ENCODE measurements at places on chromosomes 6 and 20. TPM values are rescaled to one million over a fixed set of nuclear protein-coding genes. Genes with fewer than 3 reads are reported as not detected.

GRCh38 chr20:16551607-16552006, 21.6 kb downstream of the KIF16B start:
- no peak overlapping the region for H3K27ac ChIP-seq
- H3K4me3 ChIP-seq: no peak overlapping the region

- H3K4me1 ChIP-seq: peaks cover 5% of the 10 kb centered on the region
- H3K4me3 ChIP-seq: no peak overlapping the region
These were observed 33.9 kb downstream of the JAG1 start for GRCh38 chr20:10639737-10640556.

The TREM1 gene
- not detected for total RNA-seq

The DAAM2 gene
- total RNA-seq: not detected

DNA sequence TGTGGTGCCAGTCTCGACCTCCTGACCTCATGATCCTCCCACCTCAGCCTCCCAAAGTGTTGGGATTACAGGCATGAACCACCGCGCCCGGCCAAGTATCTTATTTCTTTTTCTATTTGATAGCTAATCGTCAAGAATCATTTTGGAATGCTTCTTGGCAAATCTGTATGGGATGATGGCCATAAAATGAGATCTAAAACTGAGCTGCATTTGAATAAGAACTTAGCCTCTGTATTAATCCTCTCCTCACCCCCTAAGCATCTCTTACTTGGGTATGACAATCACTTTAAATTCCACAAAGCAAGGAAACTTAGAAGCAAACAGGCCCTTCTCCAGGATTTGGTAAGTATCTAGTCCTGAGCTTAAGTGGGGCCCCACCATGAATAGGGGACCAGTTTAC, 108.9 kb upstream of the BTBD3 start:
- H3K4me3 ChIP-seq: no peak overlapping the region
- H3K36me3 ChIP-seq: no peaks in the 10 kb centered on the region
- no peaks in the 10 kb centered on the region for H3K27me3 ChIP-seq
- no peaks in the 10 kb centered on the region for H3K4me1 ChIP-seq
- DNase-seq: no peak
- H3K27ac ChIP-seq: no peak overlapping the region

GRCh38 chr6:124907596-124907995, 54.6 kb upstream of the RNF217 start:
- H3K27me3 ChIP-seq: no peaks in the 10 kb centered on the region
- no peak overlapping the region for H3K27ac ChIP-seq
- DNase-seq: no peak
- no peaks in the 10 kb centered on the region for H3K4me1 ChIP-seq
- no peak overlapping the region for H3K4me3 ChIP-seq

DNA sequence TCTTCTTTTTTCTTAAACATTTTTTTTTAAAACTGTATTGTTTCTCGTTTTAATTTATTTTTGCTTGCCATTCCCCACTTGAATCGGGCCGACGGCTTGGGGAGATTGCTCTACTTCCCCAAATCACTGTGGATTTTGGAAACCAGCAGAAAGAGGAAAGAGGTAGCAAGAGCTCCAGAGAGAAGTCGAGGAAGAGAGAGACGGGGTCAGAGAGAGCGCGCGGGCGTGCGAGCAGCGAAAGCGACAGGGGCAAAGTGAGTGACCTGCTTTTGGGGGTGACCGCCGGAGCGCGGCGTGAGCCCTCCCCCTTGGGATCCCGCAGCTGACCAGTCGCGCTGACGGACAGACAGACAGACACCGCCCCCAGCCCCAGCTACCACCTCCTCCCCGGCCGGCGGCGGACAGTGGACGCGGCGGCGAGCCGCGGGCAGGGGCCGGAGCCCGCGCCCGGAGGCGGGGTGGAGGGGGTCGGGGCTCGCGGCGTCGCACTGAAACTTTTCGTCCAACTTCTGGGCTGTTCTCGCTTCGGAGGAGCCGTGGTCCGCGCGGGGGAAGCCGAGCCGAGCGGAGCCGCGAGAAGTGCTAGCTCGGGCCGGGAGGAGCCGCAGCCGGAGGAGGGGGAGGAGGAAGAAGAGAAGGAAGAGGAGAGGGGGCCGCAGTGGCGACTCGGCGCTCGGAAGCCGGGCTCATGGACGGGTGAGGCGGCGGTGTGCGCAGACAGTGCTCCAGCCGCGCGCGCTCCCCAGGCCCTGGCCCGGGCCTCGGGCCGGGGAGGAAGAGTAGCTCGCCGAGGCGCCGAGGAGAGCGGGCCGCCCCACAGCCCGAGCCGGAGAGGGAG, 580 bp downstream of the VEGFA start:
- no peaks in the 10 kb centered on the region for H3K36me3 ChIP-seq
- H3K4me1 ChIP-seq: peaks cover 38% of the 10 kb centered on the region
- peak overlapping the region; percentile 77 for H3K27ac ChIP-seq
- peak overlapping the region; percentile 78 for H3K4me3 ChIP-seq
- peak; percentile 84 for DNase-seq
- H3K27me3 ChIP-seq: no peaks in the 10 kb centered on the region

DNA sequence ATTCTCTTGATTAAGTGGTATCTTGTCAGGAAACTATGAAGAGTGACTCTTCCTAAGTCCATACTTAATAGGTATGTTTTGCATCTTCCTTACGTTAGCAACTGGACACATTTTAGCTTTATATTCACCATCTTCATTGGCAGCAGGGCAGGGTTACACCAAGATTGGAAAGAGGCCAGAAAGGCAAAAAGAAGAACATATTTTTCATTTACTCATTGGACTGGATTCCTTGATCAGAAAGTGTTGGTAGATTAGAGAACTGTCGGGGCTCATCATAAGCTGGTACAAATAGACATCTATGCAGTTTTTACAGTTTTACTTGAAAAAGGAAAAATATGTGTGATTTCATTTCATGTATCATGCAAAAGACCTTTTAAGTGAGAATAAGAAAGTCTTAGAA, 464.9 kb downstream of the LMBRD1 start:
- no peaks in the 10 kb centered on the region for H3K27me3 ChIP-seq
- no peak overlapping the region for H3K4me3 ChIP-seq
- no peaks in the 10 kb centered on the region for H3K4me1 ChIP-seq
- H3K36me3 ChIP-seq: no peaks in the 10 kb centered on the region
- no peak for DNase-seq
- no peak overlapping the region for H3K27ac ChIP-seq

The GSS gene
- 36.9 TPM for total RNA-seq

DNA sequence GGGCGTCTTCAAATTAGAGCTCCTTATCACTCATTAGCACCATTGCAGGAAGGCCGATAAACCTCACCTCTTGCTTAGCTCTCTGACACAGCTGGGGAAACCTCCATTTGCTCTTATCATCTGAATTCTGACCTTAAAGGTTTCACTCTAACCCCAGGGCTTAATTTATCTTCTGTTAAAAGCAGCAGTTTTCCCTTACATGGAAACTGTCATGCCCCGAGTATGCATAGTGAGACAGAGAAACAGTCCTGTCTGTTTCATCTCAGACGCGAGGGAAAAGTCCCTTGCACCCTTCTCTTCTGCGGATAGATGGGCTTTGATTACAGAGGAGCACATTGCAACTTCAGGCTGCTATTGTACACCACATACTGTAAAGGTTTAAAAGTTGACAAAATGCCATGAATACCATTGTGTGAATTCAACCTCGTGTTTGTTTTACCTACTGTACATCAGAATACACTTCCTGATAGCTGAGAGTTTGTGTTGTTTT, 191.5 kb upstream of the BMP2 start:
- H3K27ac ChIP-seq: no peak overlapping the region
- no peak for DNase-seq
- no peaks in the 10 kb centered on the region for H3K36me3 ChIP-seq
- H3K27me3 ChIP-seq: no peaks in the 10 kb centered on the region
- H3K4me3 ChIP-seq: no peak overlapping the region

The HCK gene
- 16.9 TPM for total RNA-seq

DNA sequence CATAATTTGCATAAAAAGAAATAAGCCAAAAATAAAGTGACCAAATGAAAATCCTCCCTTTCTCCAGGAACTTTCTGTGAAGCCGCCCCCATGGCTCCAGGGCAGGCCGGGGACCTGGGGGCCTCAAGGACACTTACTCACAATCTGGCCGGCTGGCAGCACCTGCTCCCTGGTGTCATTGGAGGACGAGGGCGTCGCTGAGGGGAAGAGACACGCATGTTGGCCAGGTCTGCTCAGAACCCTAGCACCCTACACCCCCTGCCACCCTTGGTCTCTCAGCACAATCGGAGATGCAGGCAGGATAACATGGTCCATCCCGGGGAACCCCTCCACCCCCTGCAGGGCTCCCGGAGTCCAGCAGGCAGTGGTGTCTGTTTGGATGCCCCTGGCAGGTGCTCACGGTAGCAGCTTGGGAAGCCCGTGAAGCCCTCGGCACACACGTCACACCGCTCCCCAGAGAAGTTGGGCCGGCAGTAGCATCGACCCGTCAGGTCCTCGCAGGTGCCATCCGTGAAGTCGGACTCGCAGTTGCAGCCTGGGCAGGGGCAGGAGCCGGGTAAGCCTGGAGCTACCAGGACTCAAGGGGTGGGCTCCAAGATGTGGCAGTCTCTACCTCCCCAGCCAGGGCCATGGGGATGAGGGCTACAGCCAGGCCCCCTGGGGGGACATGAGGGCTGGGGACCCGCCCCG, 21.3 kb downstream of the LAMA5 start:
- no peak overlapping the region for H3K4me3 ChIP-seq
- H3K27me3 ChIP-seq: no peaks in the 10 kb centered on the region
- H3K27ac ChIP-seq: no peak overlapping the region
- DNase-seq: no peak
- H3K4me1 ChIP-seq: no peaks in the 10 kb centered on the region

DNA sequence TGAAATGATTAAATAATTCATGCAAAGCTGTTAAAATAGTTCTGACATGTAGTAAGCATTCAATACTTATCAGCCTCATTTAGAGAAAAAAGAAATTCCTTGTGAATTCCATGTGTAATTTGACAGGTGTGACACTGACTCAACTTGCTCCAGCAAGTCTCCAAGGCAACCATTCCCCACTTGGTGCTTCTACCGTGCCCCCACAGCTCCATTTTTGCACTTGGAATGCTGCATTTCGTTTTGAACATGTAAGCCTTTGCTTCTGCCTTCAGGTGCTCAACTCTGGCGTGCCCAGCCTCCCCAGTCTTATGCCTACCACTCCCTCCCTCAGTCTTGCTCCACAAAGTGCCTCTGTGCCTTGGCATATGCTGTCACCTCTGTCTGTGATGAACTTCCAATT, 760.6 kb upstream of the CHD6 start:
- DNase-seq: no peak

DNA sequence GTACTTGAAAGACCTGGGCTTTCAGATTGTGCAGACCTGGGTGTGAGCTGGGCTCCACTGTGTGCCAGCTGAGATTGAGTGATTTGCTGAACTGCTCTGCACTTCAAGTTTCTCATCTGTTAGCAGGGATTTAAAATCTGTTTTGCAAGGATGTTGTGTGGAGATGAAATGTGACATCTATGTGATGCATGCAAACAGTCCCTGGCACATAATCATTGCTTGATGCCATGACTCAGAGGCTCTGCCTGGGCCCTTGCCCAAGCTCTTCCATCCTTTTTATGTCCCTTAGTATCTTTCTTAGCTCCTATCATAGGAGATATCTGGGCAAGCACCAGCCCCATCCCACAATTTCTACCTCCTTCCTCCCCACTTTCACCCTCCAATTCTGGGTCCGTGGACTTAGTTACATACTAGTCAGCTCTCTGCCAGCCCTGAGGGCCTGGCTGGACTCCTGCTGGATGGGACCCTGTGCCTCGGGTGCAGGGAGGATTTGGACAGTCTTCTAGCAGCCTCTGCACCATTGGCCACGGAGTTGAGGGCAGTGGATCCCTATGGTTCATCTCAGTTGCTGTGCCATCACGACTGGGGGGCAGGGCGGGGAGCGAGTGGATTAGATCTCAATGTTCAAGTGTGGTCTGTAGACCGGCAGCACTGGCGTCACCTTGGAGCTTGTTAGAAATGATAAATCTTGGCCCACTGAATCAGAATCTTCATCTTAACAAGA, 103.6 kb downstream of the MAP3K7 start:
- DNase-seq: no peak
- no peak overlapping the region for H3K27ac ChIP-seq
- peaks cover 5% of the 10 kb centered on the region for H3K4me1 ChIP-seq
- H3K4me3 ChIP-seq: no peak overlapping the region
- H3K36me3 ChIP-seq: no peaks in the 10 kb centered on the region

- no peak overlapping the region for H3K27ac ChIP-seq
These were observed 527.8 kb upstream of the FLRT3 start for GRCh38 chr20:14865169-14865568.

GRCh38 chr6:144346719-144347447, 61.7 kb downstream of the UTRN start:
- no peak for DNase-seq
- no peaks in the 10 kb centered on the region for H3K36me3 ChIP-seq
- H3K4me1 ChIP-seq: peaks cover 50% of the 10 kb centered on the region
- H3K4me3 ChIP-seq: no peak overlapping the region

The ENPP1 gene
- 1.1 TPM for total RNA-seq

The CUTA gene
- 223 TPM for total RNA-seq

GRCh38 chr20:34557936-34558319, 590 bp upstream of the MAP1LC3A start:
- H3K27ac ChIP-seq: no peak overlapping the region
- peak overlapping the region; percentile 70 for H3K4me3 ChIP-seq
- H3K4me1 ChIP-seq: peaks cover 4% of the 10 kb centered on the region
- no peaks in the 10 kb centered on the region for H3K27me3 ChIP-seq

DNA sequence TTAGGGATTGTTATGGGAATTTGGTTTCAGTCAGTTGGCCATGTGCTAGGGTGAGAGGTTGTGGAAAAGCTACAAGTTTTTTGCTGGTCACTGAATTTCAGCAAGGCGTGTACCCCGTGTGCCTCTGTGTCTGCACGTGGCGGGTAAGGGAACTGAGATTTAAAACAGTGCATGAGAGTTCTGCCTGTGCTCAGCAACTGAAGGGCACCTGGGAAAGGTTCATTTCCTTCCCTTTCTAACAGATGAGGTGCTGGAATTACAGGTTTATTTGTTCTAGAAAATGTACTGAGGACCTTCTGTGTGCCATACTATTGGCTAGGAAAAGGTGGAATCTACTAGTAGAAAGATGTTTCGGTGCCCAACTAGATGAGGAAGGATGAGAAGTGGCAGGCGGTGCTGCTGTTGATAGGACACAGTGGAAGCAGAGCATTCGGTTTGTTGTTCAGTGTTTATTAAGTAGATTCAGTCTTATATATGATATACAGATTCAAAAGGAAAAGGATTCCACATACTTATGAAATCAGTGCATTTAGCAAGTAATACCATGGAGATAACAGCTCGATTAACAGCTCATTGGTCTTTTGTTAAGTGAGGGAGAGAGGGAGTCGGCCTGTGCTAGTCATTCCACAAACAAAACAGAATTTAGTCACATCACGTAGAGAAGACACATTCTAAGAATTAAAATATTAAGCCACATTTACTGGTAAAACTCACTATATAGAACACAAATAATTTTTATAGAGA, 84.7 kb downstream of the ASXL1 start:
- 0 out of 2 replicates have a peak, but pooled peaks cover 13% of the 10 kb centered on the region for H3K36me3 ChIP-seq
- no peaks in the 10 kb centered on the region for H3K27me3 ChIP-seq
- DNase-seq: no peak
- H3K4me3 ChIP-seq: no peak overlapping the region

The ABCF1 gene
- total RNA-seq: 14.4 TPM

The VARS1 gene
- total RNA-seq: 43.0 TPM

The CYP39A1 gene
- 8.2 TPM for total RNA-seq

GRCh38 chr20:57742507-57743181, 32.8 kb upstream of the PMEPA1 start:
- no peaks in the 10 kb centered on the region for H3K27me3 ChIP-seq
- no peaks in the 10 kb centered on the region for H3K36me3 ChIP-seq
- no peaks in the 10 kb centered on the region for H3K4me1 ChIP-seq
- no peak overlapping the region for H3K4me3 ChIP-seq
- no peak for DNase-seq

The APOBEC2 gene
- total RNA-seq: not detected

GRCh38 chr20:54362283-54362682, 113.1 kb upstream of the DOK5 start:
- no peaks in the 10 kb centered on the region for H3K27me3 ChIP-seq
- H3K4me1 ChIP-seq: no peaks in the 10 kb centered on the region
- DNase-seq: no peak

Data from Karpas-422 (cell line).